ENCODE measurements at places on chromosomes 3 and 15.

DNA sequence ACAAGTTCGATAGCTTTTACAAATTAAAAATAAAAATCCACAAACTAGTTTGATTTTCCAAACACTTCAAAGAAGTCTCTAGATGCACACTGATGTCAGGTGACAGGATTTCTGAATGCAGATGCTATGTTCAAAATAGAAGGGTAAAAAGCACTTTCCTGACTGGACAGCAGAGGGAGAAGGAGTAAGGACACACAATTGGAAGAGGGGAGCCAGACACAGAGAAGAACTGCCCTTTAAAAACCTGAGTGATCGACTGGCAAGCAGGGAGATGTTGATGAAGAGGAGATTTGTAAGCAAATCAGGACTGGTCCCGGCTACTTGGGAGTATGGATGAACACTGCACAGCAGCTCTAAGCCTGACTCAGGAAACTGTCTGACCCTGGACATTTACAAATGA is 612.8 kb downstream of the MAGI1 start:
- no peak for DNase-seq

- peak; percentile 70 for DNase-seq
These were observed 105.3 kb downstream of the MAP4 start for GRCh38 chr3:47910777-47911440.

- DNase-seq: peak; percentile 11
These were observed 130.8 kb downstream of the CPNE4 start for GRCh38 chr3:131903988-131904415.

DNA sequence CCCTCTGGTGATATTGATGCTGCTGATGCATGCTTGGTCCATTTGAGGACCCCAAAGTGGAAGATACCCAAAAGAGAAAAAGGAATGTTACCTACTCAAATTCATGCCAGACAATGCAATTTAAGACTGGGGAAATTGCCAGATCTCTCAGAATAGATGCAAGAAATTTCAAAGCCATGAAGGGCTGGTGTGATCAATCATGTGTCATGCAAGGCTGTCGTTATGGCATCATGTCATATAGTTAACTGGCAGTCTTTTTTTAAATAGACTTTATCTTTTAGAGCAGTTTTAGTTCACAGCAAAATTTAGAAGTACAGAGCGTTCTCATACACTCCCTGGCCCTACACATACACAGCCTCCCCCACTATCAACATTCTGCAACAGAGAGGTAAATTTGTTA is 53.1 kb upstream of the ABHD2 start:
- DNase-seq: no peak

- DNase-seq: no peak
These were observed 189.3 kb upstream of the VEPH1 start for GRCh38 chr3:157692468-157692867.

- peak; percentile 46 for DNase-seq
These were observed 72.3 kb upstream of the ZNF280D start for GRCh38 chr15:56805466-56806147.
